Prostate gland (tissue), 2 donors: ENCODE measurements at places on chromosomes 16 and 17.

DNA sequence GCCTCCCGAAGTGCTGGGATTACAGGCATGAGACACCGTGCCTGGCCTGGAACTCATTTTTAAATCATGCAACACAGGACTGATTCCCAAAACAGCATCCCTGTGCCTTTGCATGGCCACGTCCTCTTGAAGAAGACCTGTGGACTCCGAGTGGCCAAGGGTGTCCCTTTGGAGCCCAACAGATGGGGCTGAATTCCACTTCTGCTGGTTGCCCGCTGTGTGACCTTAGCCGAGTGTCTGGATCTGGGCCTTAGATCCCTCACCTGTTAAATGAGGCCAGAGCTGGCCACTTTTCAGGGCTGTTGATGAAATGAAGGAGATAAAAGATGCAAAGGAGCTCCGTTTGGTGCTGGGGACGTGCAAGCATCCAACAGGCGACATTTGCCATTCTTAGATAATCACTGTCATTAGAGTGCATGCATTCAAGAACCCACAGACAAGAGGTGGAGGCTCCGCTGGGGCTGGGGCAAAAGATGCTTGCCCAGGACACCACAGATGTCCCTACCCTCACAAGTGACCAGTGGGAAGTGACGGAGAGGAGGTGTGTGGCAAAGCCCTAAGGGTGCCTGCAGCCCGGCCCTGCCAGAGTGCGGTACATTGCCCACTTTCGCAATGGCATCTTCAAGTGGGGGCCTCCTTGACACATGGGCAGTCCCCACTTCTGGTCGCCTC is 354.1 kb upstream of the TNRC6C start:
- DNase-seq: no peak

DNA sequence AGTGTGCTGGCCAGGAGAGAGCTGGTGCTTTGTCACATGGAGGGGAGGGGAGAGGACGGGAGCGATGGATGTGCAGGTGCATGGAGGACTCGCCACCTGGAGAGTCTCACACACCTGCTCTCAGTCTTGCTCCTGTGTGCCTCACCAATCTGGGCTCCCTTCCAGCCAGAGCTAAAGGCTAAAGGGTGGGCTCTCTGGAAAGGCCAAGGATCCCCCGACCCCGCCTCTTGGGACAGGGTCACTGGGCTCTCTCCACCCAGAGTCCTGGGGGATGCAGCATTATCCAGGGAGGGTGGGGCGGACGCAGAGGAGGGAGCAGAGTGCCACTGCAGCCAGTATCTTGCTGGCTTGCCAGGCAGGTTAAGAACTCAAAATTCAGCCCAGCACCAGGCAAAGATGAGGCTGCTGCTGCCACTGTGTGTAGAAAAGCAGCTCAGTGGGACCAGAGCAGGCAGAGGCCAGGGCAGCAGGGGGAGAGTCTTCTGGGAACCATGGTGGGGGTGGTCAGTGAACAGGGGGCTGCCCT is 5.4 kb upstream of the STAT5B start:
- DNase-seq: no peak

DNA sequence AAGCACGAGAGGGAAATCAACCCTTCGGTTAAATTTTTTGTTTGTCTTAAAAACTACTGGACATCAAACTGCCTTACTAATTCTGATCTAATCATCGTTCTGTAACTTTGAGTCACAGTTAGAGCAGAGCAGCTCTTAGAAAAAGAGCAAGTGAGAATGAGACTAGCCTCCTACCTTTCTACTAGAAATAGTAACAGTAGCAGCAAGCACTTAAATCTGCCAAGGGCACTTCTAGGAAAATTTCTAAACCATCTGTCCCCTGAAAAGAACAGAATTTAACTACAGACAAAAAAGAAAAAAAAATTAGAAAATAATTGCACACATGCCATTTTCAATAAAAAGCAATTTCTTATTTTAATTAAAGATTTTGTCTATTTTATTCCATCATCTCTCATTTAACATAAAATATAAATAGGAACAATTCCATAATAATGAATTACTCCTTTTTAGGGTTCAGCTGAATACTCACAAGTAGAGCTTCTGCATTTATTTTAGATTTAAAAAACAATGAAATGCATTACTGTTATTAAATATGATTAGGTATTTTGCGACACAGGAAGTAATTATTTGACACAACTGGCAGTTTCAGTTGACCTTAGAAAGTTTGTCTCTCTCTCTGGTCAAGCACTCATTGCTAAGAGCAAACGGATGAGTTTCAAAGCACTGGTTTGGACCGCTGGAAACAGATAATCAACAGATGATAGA is 250.8 kb upstream of the SOX9 start:
- DNase-seq: no peak

- no peak for DNase-seq
Measured at GRCh38 chr17:49850772-49851386, 3.0 kb upstream of the TAC4 start.

DNA sequence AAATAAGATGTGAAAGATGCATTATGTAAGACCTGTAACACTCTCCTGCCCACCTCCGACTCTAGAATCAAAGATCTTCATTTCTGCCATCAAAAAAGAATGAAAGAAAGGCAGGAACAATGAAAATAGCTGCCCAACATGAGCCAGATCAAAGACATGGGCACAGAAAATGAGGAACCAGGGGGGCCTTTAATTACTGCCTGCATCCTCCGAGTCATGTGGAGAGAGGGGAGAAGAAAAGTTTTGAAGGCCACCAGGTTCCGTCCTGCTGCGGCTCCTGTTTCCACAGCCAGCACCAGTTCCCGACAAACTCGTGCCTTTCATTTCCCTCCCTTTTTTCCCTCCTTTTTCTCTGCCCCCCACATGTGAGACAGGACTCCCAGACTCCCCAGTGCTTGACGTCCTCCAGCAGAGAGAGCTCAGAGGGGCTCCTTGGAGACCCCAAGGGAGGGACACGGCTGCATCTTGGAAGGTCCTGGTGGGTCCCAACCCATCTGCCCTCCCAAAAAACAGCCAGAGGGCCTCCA is 168.4 kb downstream of the ZNF423 start:
- DNase-seq: no peak

DNA sequence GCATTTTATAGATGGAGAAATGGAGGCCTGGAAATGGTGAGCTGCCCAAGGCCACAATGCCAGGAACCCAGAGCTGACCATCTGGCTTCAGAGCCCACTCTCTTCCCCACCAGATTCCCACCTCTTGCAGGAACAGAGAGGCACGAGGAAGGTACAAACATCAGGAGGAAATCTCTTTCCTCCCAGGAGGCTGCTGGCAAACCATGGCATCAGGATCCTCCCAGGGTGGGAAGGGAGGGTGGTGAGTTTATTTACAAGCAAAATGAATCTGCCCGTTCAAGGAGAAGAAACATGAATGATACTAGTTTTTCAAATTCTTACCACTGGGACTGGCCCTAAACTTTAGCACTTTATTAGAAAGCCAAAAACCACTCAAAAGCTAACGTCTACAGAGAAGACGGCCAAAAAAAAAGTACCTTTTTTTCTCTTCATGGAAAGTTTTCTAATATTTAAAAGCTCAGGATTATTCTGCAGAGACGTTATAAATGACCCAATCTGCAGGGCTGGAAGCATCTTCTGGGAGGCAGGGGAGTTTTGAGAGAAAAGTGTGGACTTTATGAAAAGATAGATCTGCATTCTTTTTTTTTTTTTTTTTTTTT is 79.1 kb downstream of the NXN start:
- DNase-seq: no peak

GRCh38 chr17:18353541-18353940 is 9.8 kb downstream of the SHMT1 start:
- DNase-seq: no peak

DNA sequence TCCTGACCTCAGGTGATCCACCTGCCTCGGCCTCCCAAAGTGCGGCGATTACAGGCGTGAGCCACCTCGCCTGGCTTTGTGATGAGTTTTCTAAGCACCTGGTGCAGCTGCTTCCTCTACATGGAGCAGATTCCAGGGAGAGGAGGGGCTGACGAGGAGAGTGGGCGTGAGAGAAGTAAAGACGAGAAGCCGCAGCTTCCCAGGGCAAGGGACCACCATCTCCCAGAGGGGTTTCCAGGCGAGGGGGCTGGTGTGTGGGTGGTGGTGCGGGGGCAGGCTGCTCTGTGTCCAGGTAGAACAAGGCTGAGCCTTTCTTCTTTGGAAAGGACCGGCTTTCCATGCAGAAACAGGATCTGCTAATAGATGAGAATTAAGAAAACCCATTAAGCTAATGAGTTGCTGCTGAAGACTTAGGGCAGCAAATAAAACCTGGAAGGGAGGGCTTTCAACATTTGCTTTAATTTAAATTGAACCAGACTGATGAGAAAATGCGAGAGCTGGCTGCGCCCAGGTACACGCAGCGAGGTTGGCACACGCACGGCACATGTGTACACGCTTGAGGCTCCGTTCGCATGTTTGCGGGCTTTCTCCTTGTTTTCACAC is 236.7 kb downstream of the RBFOX3 start:
- no peak for DNase-seq

GRCh38 chr16:22278441-22279230 is 18.6 kb upstream of the POLR3E start:
- DNase-seq: no peak

DNA sequence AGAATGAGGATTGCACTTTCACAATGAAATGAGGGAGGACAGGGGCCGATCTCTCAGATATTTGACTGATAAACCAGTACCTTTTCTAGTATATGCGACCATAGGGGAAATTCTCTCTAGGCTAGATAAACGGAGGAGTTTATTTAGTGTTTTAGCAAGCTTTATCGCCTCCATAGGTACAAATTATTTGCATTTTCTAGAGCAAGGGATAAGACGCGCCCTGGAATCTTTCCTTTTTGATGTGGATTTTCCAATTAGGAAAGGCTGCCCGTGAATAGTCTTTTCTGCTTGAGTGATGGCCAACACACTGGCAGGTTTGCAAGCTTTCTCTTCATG is 351 bp upstream of the GDPD1 start:
- DNase-seq: no peak

DNA sequence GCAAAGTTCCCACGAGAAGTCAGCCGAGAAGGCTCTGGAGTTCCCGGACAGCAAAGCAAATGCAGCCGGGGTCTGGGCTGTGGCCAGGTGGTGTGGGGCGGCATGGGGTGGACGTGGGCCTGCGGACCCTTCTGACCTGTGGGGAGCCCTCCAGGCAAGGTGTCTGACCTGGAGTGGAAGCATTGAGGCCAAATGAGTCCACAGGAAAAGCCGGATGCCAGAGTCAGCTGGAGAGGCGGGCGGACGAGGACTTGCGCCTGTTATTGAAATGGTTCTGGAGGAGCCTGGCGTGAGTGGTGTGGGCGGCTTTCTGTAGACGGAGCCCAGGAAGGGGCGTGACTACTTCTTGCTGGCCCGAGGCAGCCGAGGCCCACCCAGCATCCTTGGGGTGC is 50.5 kb upstream of the ZNF750 start:
- no peak for DNase-seq

GRCh38 chr17:37737971-37738370 is 6.9 kb downstream of the HNF1B start:
- no peak for DNase-seq

GRCh38 chr17:81391936-81392908 is 3.0 kb upstream of the BAHCC1 start:
- no peak for DNase-seq

DNA sequence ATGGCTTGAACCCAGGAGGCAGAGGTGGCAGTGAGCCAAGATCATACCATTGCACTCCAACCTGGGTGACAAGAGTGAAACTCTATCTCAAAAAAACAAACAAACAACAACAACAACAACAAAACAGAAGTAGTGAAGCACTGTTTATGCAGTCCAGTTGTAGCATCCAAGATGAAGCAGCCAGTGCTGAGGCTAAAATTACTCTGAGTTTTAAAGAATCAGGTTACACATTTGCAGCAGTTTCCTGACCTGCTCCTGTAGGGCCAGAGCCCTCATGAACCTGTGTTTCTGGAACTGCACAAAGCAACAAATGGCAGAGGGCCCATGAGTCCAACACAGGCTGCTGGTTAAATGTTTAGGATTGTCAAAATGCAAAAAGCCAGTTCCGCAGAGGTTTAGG is 499.5 kb upstream of the PSMD7 start:
- no peak for DNase-seq

DNA sequence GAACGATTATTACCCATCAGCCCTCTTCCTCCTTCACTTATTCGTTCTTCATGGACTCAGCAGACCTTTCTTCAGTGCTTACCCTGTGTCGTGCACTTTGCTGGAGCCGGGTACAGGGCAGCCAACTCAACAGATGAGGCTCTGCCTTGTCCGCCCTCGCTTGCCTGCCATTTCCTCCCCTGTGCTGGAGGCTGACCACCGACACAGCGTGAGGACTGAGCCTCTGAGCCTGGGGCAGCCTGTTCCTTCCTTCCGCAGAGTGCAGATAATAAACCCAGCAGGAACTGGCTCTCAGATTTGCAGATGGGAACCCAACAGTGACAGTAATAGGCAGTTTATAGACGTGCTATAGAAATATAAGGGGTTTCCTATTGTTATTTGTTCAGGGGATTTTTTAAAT is 7.0 kb upstream of the SLC39A11 start:
- DNase-seq: no peak

DNA sequence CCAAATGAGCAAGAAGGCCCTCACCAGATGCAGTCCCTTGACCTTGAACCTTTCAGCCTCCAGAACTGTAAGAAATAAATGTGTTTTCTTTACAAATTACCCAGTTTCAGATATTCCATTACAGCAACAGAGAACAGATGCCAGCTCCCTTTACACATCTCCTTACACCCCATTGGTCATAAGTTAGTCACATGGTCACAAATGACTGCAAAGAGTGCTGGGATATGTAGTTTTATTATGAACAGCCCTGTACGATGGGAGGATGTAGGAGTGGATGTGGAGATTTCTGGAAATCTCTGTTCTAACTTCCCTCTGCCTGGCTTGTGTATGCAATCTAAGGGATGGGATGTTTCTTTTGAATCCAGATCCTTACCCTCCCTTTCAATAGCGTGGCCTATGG is 13.3 kb upstream of the RPL38 start:
- no peak for DNase-seq

GRCh38 chr17:81900181-81900820 is 1.7 kb upstream of the NPB start:
- no peak for DNase-seq

DNA sequence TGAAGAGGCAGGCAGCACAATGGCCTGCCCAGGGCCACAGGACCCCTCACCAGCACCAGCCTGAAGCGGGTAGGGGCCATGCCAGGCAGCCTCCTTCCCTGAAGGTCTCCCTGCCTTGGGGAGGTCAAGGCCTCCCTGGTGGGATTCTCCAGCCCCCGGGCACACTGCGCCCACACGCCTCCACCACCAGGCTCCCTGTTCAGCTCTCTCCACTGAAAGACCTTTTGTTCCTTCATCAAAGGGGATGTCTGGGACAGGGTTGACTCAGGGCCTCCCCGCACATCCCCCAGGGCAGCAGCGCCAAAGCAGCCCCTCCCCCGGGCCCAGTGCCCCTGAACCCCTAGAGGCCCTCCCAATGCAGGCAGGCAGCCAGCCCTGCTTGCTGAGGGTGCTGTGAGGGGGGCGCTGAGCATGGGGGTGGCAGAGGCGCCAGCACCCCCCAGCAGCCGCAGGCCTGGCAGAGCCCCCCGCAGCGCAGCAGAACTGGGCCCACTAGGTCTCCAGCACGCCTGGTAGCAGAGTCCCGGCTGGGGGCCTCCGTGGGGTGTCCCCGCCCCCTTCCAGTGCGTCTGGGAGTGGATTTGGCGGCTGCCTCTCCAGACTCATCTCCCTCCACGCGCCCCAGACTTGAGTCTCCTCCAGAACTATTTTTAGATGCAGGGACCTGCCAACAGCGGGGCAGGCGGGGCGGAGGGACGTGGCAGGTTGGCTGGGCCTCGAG is 13.1 kb downstream of the BCAR1 start:
- peak; percentile 74 for DNase-seq
